ENCODE measurements at places on chromosomes 11 and 22.

DNA sequence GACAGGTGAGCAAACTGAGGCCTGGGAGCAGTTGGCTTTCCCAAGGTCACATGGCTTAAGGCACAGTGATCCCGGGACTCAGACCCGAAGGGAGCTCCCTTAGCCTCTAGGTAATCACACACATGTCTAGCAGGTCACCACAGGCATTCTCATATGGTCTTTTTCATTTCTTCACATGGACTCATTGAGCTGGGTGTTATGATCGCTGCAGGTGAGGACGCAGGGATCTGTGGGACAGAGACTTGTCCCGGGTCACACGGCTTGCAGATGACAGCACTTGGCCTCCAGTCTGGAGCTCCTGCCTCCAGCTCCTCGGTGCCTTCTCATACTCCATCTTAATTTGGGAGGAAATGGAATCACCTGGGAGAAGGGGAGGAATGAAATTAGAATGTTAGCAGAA lies 23.6 kb upstream of the CACNG2 start:
- H3K27me3 ChIP-seq: peaks cover 3% of the 10 kb centered on the region
- DNase-seq: no peak
- no peaks in the 10 kb centered on the region for H3K4me1 ChIP-seq
- H3K27ac ChIP-seq: no peak overlapping the region
- H3K36me3 ChIP-seq: no peaks in the 10 kb centered on the region

DNA sequence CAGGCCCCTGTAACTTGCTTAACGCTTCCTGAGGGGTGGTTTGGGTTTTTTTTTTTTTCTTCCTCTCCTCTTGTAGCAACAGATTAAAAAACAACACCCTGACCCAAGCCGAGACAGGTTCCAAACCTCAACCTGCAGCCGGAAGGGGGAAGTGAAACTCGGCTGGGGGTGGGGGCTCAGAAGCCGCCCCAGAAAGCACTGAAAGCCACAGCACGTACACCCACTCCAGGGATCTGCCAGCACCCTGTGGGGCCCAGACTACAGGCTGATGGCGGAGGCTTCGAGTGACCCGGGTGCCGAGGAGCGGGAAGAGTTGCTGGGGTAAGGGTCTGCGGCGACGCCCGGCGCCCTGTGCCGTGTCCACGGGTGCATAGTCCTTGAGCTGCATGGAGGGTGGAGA lies at the start of gene LSP1:
TSS of gene LSP1 (plus strand) at position 208 of the 400 bp plus-strand sequence. CDS start at position 269, 61 bp downstream.
- no peak within 1 kb of the TSS for H3K27ac ChIP-seq
- H3K27me3 ChIP-seq: no peaks in the 10 kb centered on the region
- no peaks in the 10 kb centered on the region for H3K4me1 ChIP-seq
- no peaks in the 10 kb centered on the region for H3K36me3 ChIP-seq

DNA sequence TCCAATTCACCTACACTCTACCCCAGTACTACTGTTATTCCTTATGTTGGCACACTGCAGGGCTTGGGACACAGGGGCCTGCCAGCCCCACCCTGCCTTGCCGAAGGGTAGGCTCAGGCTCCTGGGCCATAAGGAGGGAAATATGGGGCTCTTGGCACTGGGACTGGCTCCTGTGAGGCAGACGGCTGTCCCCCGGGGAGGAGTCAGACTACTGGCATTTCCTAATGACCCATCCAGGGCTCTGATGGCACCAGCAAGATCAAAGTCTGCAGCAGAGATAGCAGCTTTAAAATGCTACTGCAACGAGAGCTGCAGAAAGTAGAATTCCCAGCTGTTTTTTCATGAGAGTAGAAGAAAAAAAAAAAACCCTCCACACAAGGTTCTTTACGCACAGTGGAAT lies 42.2 kb upstream of the CYP2D6 start:
- peaks cover 13% of the 10 kb centered on the region for H3K36me3 ChIP-seq
- no peak overlapping the region for H3K4me3 ChIP-seq
- DNase-seq: no peak
- peaks cover 2% of the 10 kb centered on the region for H3K4me1 ChIP-seq
- no peak overlapping the region for H3K27ac ChIP-seq
- no peaks in the 10 kb centered on the region for H3K27me3 ChIP-seq

DNA sequence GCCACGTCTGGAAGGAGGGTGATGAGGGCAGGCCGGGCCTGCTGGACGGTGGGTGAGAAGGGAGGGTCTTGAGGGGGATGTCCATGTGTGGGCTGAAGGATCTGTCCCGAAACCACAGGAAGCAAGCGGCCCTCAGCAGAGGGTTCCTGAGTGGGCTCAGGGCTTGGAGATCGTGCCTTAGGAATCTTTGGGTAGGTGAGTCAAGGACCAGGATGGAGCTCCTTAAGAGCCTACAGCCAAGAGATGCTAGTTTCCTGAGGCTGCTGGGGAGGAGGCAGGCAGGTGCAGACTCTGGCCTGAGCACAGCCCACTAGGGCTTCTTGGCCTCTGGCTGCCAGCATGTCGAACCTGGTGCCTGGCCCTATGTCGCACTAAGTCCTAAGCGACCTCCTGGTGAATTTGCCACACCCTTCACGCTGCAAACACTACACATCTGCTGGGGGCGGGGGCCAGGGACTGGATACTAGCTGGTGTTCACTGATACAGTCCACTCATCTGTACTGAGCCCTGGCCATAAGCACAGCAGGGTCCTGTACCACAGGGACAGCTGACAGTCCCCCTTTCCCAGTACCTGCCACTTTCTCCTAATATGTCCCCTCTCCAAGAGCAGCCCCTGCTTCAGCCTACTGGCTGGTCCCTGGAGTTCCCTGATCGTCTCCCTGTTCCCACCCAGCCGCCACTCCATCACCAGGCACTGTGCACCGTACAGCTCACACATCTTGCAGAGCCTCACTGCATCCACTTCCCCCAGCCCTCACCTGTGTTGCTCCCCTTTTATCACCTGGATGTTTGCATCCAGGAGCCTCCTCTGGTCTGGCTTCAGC lies 19.5 kb downstream of the GNAZ start:
- no peaks in the 10 kb centered on the region for H3K27me3 ChIP-seq
- H3K27ac ChIP-seq: no peak overlapping the region
- no peak overlapping the region for H3K4me3 ChIP-seq
- no peak for DNase-seq
- no peaks in the 10 kb centered on the region for H3K36me3 ChIP-seq

DNA sequence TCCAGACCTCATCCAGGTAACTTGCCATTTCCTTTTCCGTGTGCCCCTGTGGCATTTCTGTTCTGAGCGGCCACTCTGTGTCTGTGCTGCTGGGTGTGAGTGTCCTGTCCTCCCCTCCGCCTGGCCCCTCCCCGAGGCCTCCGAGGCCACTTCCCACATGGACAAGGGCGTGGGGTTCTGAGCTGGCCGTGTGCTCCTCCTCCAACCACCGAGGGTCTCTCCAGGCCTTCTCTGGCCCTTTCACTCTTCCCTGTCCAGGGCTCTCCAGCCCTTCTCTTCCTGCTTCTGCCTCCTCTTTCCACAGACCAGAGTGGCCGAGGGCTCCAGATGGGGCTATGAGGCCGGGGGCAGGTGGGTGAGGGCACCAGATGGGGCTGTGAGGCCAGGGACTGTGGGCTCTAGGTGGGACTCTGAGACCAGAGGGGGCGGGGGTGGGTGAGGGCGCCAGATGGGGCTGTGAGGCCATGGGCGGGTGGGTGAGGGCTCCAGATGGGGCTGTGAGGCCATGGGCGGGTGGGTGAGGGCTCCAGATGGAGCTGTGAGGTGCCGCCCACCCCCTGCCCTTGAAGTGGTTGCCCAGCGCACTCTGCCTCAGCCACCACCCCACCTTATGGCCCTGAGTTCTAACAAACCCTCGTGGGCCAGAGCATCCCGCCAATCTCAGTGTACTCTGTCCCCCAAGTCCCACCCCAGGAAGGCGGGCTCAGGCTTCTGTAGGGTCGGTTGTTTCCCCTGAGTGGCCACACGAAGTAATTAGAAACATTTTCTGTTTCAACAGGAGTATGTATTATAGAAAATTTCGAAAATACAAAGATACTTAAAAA lies 24.1 kb downstream of the PTDSS2 start:
- H3K36me3 ChIP-seq: peaks cover 10% of the 10 kb centered on the region
- no peak overlapping the region for H3K27ac ChIP-seq
- H3K27me3 ChIP-seq: no peaks in the 10 kb centered on the region
- H3K4me1 ChIP-seq: peaks cover 5% of the 10 kb centered on the region

DNA sequence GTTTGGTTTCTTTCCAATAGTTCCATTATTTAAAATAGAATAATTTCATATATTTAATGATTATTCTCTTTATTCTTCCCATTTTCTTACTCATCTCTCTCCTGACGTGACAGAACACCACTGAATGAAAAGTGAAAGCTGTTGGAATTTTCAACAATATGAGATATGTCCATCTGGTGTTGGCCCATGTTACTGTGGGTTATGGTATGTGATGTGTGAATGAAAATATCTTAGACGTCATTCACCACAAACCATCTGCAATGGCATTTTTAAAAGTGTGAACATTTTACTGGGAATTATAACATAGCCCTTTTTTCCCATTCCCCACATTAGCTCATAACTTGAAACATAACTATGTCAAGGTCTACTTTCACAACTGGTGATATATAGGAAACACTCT lies 11.3 kb upstream of the OR5M1 start:
- DNase-seq: no peak
- H3K27ac ChIP-seq: no peak overlapping the region
- no peaks in the 10 kb centered on the region for H3K36me3 ChIP-seq
- H3K4me1 ChIP-seq: no peaks in the 10 kb centered on the region
- H3K27me3 ChIP-seq: no peaks in the 10 kb centered on the region
- no peak overlapping the region for H3K4me3 ChIP-seq

DNA sequence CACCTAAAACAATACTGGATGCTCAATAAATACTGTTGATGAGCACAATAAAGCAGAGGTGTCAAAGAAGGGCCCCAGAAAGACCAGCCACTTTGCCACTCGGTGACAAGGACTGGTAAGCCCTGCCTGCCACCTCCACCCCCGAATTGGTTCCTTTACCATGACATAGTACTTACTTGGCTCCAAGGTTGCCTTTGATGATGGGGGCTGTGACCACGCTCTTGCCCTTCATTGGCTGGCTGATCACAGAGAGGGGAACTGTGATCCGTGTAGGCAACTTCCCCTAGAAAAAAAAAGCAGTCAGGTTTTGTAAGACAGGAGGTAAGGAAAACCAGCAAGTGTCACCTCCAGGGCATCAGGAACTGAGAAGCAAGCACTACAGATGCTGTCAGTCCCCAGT lies 29.7 kb downstream of the NFRKB start:
- peaks cover 44% of the 10 kb centered on the region for H3K36me3 ChIP-seq
- no peaks in the 10 kb centered on the region for H3K27me3 ChIP-seq
- DNase-seq: no peak
- H3K4me1 ChIP-seq: peaks cover 19% of the 10 kb centered on the region
- no peak overlapping the region for H3K4me3 ChIP-seq

GRCh38 chr11:123374622-123374968 lies 55.5 kb upstream of the GRAMD1B start:
- H3K27ac ChIP-seq: no peak overlapping the region
- H3K4me3 ChIP-seq: no peak overlapping the region
- no peak for DNase-seq
- H3K4me1 ChIP-seq: peaks cover 3% of the 10 kb centered on the region
- no peaks in the 10 kb centered on the region for H3K27me3 ChIP-seq

- H3K4me3 ChIP-seq: no peak overlapping the region
- H3K27ac ChIP-seq: no peak overlapping the region
- no peak for DNase-seq
- no peaks in the 10 kb centered on the region for H3K27me3 ChIP-seq
These were observed 5.6 kb downstream of the PICK1 start for GRCh38 chr22:38062791-38063190.

DNA sequence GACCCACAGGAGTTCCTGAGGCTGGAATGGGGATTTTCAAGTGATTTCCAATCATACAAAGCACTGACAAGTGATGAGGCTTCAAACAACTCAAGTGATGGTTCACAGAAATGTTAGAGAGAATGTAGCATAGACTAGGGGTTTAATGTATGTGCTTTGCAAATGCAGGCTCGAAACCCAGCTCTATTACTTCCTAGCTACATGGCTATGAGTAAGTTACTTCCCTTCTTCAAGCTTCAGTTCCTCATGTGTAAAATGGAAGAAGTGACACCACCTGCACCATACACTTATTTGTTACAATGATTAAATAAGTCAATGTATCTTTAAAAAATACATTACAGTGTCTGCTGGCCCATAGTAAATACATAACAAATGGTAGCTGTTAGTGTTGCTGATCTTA lies 139.8 kb downstream of the CCDC81 start:
- H3K36me3 ChIP-seq: no peaks in the 10 kb centered on the region
- no peak for DNase-seq
- no peak overlapping the region for H3K27ac ChIP-seq
- peaks cover 2% of the 10 kb centered on the region for H3K4me1 ChIP-seq
- no peaks in the 10 kb centered on the region for H3K27me3 ChIP-seq

DNA sequence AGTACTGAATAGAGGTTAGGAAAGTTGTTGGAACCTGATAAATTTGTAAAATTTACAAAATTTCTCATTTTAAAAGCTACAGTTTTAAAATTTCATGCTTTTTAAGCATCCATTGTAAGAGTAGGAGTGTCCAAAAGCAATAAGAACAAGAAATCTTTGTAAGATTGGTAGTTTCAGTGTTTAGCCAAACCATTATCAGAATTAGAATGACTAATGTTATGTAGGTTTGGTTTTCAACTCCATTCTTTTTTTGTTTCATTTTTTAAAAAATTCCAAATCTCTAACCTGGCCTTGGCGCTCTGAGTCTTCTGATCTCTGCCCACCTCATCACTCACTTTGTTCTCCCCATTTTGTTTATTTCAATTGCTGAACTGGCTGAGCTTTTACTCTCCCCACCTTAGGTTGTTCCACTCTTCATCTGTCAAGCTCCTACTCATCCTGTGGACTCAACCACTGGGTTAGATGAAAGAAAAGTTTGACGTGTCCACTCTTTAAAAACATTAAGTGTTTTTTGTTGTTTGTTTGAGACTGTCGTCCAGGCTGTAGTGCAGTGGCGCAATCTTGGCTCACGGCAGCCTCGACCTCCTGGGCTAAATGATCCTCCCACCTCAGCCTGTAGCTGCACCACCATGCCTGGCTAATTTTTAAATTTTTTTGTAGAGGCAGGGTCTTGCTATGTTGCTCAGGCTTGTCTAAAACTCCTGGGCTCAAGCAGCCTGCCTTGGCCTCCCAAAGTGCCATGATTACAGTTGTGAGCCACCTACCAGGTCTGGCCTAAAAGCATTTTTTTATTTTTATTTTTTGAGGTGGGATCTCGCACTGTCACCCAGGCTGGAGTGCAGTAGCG lies 14.0 kb downstream of the EP300 start:
- H3K27me3 ChIP-seq: no peaks in the 10 kb centered on the region
- no peak overlapping the region for H3K27ac ChIP-seq
- no peak for DNase-seq
- H3K4me3 ChIP-seq: no peak overlapping the region
- peaks cover 66% of the 10 kb centered on the region for H3K36me3 ChIP-seq

- H3K27ac ChIP-seq: no peak overlapping the region
- H3K36me3 ChIP-seq: no peaks in the 10 kb centered on the region
- no peaks in the 10 kb centered on the region for H3K27me3 ChIP-seq
These were observed 23.1 kb downstream of the JRKL start for GRCh38 chr11:96412761-96413381.
